Bone marrow (tissue), 2 donors: ENCODE measurements at places on chromosomes 7 and 10.

DNA sequence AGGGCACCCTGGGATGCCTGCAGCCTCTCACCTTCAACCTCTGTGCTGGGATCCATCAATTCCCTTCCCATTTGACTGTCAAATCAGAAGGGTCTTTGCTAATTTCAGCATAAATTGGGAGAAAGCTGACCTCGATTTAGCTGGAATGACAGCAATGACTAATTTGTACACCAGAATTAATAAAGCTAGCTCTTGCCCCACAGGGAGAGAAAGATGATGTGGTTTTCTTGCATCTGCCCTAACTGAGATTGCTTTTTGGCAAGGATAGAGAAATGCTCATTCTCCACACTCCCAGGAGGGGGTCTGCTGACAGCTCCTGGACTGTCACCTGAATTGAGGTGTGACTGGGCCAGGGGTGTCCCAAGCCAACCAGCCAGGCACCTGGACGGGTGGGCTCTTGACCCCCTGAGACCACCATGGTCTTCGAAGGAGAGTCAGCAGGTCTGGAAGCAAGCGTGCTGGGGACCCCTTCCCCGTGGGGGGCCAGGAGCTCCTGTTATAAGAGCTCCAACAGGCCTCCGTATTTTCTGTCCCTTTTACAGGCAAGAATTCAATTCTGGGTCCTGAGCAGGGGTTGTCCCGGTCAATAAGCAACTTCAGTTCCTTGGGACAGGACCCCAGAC is 42.1 kb downstream of the RBM17 start:
- DNase-seq: no peak

GRCh38 chr7:121714559-121715303 is 158.2 kb upstream of the PTPRZ1 start:
- DNase-seq: no peak

GRCh38 chr7:73363225-73364005 is 35.5 kb downstream of the FKBP6 start:
- no peak for DNase-seq

- no peak for DNase-seq
Measured at GRCh38 chr7:27905951-27906350, 166.0 kb downstream of the TAX1BP1 start.

DNA sequence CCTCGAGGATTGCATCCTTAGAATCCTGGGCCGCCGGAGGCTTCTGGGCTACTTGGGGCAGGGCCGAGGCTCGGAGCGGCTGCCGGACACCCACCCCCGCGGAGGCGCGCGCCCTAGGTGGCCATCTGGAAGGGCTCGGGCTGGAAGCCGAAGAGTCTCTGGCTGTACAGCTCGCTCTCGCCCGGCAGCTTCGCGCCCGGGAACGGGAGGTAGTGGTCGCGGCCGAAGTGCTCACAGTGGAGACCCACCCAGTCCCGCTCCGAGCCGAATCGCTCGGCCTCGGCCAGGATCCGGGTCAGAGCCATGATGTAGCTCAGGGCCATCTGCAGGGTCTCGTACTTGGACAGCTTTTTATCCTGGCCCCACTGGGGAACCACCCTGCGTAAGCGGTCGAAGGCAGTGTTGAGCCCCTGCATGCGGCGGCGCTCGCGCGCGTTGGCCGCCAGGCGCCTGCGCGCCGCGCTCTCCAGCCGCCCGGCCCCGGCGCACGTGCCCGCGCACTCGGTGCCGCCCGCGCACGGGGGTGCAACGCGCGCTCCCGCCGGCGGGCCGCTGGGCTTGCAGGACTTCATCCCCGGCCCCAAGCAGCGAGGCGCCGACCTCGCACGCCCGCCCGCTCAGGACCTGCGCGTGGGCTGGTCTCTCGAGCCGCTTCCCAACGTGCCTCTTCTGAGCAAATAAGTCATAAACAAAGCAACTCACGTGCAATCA is 652 bp downstream of the ATOH7 start:
- no peak for DNase-seq

DNA sequence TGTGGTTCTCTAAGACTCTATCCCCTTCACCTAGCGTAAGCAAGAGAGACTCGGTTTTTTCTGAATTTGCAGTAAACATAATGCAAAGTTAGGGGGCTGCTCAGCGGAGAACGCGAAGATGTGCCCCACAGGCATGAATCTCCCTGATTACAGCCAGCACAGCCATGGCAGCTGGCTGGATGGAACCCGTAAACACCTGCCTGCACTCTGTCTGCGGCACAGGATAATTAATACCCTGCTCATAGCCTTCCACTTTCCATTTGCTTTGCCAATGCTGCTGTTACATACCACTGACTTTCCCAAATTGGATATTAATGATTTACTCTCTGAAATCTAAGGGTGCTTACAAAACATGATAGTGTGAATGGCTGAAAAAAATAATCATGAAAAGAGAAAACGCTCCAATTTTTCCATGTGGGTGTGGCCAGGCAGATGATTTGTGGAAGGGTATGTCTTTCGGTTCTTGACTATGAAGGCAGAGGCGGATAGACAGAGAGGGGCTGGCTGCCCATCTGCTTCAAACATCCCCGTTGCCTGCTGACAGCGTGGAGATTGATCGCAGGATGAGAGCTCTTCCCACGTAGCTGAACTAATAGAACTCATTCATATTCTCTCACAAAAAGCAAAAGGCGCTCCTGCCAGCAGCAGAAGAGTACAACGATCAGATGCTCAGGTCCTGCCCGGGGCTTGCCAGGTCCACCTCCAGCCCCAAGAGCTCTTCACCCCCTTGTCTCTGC is 193.2 kb upstream of the GHITM start:
- DNase-seq: no peak

DNA sequence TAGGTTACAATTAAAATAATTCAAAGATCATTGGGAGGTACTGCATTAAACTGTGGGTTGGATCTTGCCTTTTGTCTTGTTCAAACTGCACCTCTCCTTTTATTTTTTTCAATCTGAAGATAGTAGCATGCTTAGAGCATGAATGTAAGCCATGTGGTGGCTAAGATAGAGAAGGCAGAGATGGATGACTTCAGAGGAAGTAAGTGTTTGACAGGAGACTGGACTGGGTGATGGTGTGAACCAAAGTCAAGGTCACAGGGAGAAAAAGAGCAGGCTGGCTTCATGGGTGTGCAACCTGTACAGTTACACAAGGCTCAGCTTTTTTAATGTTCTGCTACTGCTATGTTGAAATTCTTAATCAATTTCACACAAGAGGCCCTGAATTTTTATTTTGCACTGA is 85.6 kb downstream of the ZEB1 start:
- DNase-seq: peak; percentile 56

- no peak for DNase-seq
Measured at GRCh38 chr7:125098377-125098970, 168.8 kb upstream of the POT1 start.

- DNase-seq: no peak
Measured at GRCh38 chr7:151807846-151808245, 69.1 kb downstream of the PRKAG2 start.

DNA sequence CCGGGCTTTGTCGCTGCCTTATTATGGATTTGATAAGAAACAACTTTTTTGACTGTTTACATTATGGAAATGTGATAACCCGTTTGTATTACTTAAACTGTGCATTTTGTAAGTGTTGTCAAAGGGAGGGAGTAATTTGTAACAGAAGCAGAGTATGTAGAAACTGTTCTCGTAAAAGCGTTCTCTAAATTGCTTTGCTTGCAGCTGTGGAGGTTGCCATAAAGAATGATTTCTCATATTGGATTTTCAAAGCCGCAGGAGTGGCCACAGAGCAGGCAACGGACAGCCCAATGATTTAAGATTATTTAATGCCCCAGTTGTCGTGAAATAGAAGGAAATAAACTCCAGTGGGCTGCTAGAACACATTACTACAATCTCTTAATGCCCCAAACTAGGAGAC is 114.0 kb upstream of the INSYN2A start:
- DNase-seq: no peak

DNA sequence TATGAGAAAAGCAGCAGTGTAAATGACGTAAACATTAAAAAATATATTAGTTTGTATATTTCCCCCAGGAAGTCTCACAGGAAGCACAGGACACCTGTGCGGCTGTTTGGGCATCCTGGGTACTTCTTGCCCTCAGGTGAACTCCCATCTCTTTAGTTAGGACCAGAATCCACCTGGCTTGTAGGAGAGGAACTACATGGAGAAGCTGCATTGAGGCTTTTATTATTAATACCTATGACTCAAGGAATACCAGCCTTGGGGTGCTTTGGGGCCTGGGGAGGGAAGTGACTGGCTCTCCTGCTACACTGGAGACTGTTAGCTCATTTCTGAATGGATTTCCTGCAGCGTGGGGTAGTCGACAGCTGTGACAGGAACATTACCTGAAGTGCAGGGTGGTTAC is 40.0 kb upstream of the GSDME start:
- no peak for DNase-seq

DNA sequence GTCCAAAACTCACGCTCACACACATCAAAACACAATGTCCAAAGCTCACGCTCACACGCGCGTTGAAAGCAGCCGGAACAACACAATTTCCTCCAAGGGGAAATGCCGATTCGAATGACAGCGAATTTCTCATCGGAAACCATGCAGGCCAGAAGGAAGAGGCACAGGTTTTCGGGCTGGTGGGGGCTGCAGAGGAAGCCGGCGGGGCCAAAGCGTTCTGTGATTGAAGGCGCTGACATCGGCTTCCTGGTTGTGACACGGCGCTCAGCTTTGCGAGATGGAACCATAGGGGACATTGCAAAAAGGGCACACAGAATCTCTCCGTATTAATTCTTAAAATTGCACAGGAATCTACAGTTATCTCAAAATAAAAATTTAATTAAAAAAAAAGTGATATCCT is 61.3 kb downstream of the FOXL3 start:
- no peak for DNase-seq

DNA sequence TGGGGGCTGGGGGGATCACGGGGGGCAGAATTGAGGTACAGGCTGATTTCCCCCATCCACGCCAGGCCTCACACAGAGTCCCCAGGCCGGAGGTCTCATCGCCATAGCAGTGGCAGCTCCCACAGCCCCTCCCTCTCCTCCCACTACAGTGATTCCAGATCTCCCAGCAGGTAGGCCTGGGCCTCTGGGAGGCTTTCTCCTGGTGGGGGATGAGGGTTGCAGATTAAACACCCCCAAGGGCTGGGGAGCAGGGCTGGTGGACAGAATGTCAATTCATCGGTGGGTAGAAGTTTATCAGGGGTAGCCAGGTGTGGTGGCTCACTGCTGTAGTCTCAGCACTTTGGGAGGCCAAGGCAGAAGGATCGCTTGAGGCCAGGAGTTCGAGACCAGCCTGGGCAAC is 37.2 kb upstream of the HSPB1 start:
- DNase-seq: no peak

- DNase-seq: no peak
Measured at GRCh38 chr7:6015917-6016652, 7.0 kb downstream of the AIMP2 start.
